CMK (cell line): ENCODE measurements at places on chromosomes 12 and 14.

DNA sequence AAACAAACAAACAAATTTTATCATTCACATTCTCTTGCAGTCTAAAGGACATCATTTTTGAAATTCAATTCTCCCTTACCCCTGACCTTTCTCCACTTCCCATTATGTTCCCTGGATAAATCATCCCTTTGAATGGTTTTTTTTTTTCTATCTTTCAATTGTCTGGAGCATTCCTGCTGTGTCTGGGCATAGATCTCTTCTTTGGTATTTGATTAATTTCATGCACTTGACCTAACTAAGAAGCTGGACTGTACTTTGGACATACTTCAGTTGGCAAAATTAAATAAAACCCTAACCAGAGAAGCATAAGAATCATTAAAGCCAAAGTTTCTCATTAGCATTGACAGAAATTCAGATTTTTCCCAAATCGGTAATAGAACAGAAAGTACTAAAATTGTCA lies 163.6 kb upstream of the BMP4 start:
- DNase-seq, result no peak

- no peak for DNase-seq
Measured at GRCh38 chr14:63454863-63455622, 88.1 kb downstream of the PPP2R5E start.

- DNase-seq, result peak; percentile 55
Measured at GRCh38 chr12:11773889-11774677, 124.6 kb downstream of the ETV6 start.

- no peak for DNase-seq
Measured at GRCh38 chr12:75666126-75666938, 154.9 kb upstream of the KRR1 start.

DNA sequence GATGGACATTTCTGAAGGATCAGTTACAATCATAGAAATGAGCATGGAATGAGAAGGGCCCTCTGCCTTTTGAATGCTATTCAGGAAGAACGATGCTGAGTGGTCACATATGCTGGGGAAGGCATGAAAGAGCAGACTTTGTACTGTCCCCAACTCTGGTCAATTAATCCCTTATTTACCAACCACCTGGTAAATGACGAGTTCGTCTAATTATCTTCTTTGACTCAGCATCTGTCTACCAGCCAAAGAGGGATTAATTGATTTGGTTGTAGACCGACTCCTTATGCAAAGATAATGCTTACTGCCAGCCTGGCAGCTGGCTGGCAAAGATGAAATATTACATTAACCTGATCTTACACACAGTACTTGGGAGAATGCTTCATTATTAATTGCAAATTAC lies 152.2 kb downstream of the CHST11 start:
- no peak for DNase-seq
